ENCODE measurements at places on chromosomes 12 and 14.

DNA sequence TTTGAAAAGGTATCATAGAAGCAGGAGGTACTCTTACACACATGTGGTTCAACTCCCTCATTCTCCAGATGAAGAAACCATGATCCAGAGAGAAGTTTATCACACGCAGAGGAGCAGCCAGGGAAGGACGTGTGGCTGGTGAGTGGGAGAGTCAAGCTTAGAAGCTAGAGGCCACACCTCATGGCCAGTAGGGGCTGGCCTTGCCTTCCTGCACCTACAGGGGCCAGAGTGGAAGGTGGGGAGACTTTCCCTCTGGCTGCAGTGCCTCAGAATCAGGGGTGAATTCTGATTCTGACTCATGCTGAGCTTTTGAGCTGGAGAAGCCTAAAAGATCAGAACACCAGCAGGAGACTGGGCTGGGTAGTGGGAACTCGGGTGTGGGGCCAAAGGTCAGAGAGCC lies 1067.9 kb downstream of the BCL11B start:
- no peak overlapping the region for H3K4me3 ChIP-seq
- H3K27ac ChIP-seq: no peak overlapping the region
- H3K4me1 ChIP-seq: no peaks in the 10 kb centered on the region
- no peaks in the 10 kb centered on the region for H3K36me3 ChIP-seq
- DNase-seq: no peak
- H3K27me3 ChIP-seq: no peaks in the 10 kb centered on the region

DNA sequence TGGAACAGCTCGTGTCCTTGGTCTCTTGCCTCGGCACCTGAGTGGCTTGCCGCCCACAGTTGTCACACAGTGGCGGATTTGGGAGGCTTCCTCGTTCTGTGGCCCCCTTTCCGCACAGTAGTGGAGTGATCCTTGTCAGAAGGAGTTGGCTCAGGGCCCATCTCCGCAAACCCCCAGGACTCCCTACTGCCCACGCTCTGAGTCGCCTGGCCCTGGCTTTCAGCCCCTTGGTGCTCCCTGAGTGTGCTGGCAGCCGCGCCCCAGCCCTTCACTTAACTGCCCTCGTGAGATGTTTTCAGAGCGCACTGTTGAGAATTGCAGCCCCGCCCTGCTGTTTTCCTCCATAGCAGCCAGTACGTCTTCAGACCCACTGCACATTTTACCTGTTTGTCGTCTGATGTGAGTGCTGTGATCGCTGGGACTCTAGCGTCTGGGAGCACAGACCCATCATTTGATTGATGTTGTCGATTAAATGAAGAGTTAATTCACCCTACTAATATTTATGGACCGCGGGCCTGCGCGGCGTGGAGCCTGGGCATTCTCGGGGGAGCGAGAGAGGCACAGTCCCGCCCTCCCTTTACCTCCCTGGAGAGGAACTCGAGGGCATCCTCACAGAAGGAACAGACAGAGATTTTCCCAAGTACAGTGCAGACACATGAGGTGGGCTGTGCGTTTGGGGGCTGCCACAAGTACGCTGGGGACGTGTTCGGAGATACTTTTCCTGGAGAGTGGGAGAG lies 91.8 kb downstream of the DDX51 start:
- H3K36me3 ChIP-seq: peaks cover 34% of the 10 kb centered on the region
- H3K4me1 ChIP-seq: no peaks in the 10 kb centered on the region
- DNase-seq: no peak
- no peak overlapping the region for H3K27ac ChIP-seq
- no peak overlapping the region for H3K4me3 ChIP-seq

GRCh38 chr12:123265851-123266678 lies 5.6 kb downstream of the CDK2AP1 start:
- H3K4me3 ChIP-seq: no peak overlapping the region
- no peak for DNase-seq
- H3K27me3 ChIP-seq: no peaks in the 10 kb centered on the region
- peaks cover 24% of the 10 kb centered on the region for H3K36me3 ChIP-seq
- H3K27ac ChIP-seq: no peak overlapping the region

- H3K36me3 ChIP-seq: no peaks in the 10 kb centered on the region
- no peak overlapping the region for H3K4me3 ChIP-seq
- no peaks in the 10 kb centered on the region for H3K4me1 ChIP-seq
These were observed 173.7 kb downstream of the STXBP6 start for GRCh38 chr14:24875991-24876878.

GRCh38 chr14:77843651-77844050 lies 43.7 kb downstream of the ADCK1 start:
- no peaks in the 10 kb centered on the region for H3K27me3 ChIP-seq
- H3K4me3 ChIP-seq: no peak overlapping the region
- no peak for DNase-seq
- H3K27ac ChIP-seq: no peak overlapping the region
- no peaks in the 10 kb centered on the region for H3K4me1 ChIP-seq
